ENCODE measurements at places on chromosomes 6 and 20.

DNA sequence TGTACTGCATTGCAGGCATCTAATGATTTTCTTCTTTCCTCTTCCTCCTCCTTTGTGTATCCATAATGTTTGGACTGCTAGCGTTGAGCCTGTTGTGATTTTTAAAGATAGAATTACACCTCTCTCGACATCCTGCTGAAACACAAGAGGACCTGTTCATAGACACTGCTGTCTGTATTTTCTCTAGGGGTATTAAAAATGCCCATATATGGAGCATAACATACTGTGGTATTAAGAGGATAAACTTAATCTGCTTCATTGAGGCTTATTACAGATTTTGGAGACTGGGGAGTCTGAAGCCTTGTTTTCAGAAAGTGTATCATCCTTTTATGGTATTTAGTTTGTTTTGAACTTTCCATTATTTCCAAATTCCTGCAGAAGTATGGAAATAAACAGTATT, 414.3 kb downstream of the CDKAL1 start:
- no peak for DNase-seq

GRCh38 chr20:44781118-44781517, 29.2 kb downstream of the RIMS4 start:
- no peak for DNase-seq

DNA sequence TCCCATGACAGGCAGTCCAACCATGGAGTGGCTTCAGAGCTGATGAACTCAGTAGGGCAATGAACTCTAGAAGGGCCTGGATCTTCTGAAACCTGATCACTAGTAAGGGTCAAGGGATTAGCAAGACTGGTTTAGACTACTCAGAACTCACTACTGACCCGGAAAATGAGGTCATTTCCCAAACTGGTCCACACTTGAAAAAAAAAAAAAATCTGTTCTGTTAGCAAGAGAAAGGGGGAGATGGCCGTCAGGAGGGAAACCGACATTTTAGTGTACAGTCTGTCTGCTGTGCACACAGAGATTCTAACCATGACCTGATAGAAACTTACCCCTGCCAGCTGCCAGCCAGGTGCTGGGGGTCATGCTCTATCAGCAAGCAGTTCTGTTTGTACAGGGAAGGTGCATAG, 262.4 kb upstream of the AGPAT4 start:
- no peak for DNase-seq

DNA sequence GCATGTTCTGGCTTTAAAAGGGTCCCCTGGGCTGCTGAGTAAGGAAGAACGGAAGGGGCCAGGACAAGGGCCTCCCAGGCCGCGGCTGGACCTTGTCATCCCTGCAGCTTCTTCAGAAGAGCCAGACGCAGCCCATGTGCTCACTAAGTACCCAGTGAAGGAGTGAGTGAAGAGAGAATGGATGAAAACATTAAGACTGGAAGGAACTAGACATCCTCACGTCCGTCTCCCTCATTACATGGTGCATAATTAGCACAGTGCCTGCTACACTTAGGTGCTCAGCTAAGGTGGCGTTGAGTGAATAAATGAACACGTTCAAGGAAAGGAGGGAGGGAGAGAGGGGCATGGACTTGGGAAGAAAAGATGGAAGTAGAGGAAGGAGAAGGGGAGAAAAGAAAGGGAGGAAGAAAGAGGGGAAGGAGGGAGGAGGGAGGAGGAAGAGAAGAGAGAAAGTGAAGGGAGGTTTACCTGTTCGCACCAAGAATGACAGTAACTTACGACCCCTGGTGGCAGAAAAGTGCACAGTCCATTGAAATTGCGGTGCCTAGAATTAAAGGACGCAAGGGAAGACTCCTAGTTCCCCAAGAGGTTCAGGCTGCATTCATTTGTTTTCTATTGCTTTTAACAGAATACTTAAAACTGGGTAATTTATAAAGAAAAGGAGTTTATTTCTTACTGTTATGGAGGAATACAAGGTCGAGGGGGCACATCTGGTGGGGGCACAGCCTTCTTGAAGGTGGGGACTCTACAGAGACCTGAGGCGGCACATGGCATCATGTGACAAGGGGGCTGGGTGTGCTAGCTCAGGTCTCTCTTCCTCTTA, 8.0 kb downstream of the TP53RK start:
- peak; percentile 39 for DNase-seq

DNA sequence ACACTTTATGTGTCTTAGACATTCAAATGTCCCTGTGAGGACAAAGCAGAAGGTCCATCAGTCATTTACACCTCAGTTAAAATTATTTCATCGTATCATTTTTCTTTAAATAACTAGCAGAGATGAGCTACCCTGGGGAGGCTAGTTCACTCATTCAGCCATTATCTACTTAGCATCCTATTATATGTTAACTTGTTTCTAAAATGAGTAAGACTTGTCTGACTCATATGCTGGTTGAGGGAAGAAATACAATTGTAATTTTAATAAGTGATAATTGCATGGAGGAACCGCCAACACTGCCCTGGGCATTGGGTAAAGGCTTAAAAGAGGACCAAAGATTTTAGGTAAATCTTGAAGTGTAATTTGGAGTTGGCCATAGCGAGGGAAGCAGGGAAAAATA, 12.4 kb upstream of the PTPRK start:
- no peak for DNase-seq

DNA sequence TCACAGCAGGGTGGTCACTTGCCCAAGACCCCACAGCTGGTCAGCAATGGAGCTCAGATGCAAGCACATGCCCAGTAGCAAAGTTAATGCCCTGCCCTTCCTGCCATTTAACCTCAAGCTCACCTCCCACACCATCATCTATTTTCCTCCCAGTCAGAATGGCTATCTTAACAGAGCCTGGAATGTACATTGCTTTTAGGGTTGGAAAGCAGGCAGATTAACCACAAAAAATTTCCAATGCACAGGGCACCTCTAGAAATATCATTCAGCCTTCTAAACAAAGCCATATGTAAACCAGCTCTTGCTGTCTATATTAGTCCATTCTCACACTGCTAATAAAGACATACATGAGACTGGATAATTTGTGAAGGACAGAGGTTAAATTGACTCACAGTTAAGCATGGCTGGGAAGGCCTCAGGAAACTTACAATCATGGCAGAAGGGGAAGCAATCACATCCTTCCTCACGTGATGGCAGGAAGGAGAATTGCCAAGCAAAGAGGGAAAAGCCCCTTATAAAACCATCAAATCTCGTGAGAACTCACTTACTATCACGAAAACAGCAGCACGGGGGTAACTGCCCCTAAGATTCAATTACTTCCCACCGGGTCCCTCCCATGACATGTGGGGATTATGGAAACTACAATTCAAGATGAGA, 106.9 kb downstream of the FYN start:
- DNase-seq = no peak

DNA sequence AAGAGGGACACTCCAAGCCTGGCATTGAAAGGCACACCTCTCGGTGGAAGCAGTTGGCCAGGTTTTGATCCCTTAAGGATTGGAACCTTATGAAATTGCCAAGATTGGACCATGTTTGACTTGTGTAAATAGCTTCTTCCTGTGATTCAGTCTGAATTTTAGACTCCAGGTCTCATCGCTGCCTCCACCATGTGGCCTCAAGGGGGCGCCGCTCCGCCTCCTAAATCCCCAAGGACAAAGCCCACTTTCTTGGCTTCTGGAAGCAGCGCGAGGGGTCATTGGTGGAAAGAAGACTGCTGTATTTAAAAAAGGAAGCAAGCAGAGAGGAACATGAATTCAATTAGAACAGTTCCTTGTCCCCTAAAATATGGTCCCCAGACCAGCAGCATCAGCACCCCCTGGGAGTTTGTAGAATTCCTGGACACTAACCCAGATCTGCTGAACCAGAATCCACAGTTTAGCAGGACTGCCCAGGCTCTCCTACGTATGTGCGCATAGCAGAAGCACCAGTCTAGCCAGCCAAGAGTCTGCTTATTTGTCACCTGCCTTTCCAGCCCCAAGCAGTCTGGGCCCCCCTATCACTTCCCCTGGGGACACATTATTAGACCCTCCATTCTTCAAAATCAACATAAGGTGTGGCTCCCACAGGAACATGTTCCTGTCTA, 108.5 kb downstream of the LY86 start:
- DNase-seq = no peak

DNA sequence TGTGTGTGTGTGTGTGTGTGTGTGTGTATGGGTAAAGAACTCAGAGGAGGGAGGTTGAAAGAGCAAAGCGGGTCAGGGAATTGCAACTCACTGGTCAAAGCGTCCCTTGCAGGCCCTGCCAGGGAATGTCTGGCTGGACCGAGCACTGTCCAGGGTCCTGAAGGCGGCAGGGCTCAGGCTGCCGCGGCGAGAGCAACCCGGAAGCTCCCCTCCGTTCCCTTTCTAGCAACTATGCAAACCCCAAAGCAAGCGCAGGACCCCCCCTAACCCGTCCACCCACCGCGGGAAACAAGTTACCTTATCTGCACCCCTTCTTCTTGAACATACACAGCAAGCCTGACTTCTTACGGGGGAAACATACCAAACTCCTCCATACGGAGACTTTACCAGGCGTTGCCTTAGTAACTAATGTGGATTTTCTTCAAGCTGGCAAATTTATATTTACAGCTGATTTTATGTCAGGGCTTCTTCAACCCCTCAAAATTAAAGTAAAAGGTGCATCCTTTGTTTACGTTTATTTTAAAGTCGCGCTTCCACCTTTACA, 538 bp upstream of the GRM1 start:
- DNase-seq = no peak

DNA sequence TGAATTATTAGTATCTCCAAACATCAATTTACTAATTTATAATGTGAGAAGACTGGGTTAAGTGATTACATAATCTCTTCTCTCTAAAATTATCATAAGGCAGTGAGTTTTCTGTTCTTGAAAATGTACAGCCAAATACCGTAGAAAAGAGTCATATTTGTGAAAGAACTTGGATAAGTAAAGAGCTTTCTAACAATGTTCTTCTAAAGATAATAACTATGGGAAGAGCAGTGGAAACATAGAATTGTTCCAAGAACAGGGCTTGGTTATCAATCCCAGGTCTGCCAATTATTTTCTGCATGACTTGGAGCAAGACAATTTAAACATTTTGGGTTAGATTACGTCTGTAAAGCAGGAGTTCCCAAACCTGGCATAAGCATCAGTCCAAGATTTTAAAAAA, 198.1 kb upstream of the SGK1 start:
- no peak for DNase-seq

GRCh38 chr6:66568271-66568670, 861.2 kb upstream of the EYS start:
- no peak for DNase-seq

DNA sequence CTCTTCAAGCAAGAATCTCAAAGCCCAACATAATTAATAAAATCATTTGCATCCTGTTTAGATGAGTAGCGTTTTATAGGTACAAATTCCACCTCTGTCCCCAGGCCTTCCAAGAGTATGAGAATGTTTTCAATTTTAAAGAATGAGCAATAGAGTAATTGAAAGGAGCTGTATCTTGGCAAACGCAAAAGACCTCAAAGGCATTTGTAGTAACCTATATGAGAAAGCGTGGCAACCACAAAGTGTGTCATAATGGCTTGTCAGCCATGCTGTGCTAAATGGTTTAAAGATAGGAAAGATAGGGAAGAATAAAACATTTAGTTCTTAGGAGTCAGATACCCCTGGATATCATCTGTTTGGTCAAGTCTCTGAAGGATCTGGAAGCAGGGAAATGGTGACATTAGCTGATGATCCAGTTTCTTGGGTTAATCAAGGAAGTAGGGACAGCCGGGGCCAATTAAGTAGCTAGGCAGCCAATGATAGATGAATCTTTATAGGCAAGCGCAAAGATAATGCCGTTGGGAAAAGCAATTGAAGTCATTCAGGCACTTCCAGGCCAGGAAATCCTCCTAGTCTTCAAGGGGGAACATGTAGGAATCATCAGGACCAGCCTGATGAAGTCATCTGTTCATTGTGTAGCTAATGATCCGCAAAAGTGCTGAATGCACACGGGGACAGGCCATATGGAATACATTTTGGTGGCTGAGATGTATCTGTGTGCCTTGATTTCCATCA, 71.5 kb upstream of the ISM1 start:
- DNase-seq = no peak

DNA sequence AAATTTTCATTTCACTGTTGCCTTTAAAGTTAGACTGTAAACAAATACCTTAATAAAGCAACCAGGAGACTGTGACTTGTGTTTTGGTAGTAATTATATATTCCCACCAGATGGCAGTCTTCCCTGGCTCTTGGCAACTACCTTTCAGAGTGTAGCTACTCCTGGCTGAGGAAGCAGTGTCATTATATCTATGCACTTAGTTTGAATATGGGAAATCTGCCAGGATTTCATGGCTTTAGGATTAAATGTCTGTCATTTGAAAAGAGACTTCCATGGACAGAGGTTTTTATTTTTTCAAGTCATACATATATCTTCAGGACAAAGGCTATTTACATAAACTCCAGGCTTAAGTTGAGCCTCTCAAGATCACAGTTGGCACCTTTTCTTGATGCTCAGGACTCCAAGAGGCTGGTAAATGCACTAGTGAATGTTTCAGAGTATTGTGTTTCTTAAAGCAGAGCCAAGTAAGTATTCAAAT, 160.1 kb downstream of the C6orf58 start:
- DNase-seq = no peak
